Upper lobe of right lung (tissue), 1 donor: ENCODE measurements at places on chromosomes 2 and 18. TPM values are rescaled to one million over a fixed set of nuclear protein-coding genes. Genes with fewer than 3 reads are reported as not detected.

TRIM43 gene
- not detected for total RNA-seq

EFHD1 gene
- 10.7 TPM for total RNA-seq

PCARE gene
- total RNA-seq, result 0.55 TPM

REEP1 gene
- 7.8 TPM for total RNA-seq

KCNG2 gene
- 0.46 TPM for total RNA-seq

NAT8 gene
- total RNA-seq, result not detected

PROC gene
- total RNA-seq, result not detected

AKAIN1 gene
- not detected for total RNA-seq

CCDC141 gene
- 25.7 TPM for total RNA-seq

GRCh38 chr2:219455581-219455980, 20.9 kb downstream of the SPEG start:
- DNase-seq, result no peak

GRCh38 chr2:115285416-115285815, 843.0 kb downstream of the DPP10 start:
- no peak for DNase-seq

GRCh38 chr2:64227603-64228125, 83.4 kb upstream of the PELI1 start:
- no peak for DNase-seq

DNA sequence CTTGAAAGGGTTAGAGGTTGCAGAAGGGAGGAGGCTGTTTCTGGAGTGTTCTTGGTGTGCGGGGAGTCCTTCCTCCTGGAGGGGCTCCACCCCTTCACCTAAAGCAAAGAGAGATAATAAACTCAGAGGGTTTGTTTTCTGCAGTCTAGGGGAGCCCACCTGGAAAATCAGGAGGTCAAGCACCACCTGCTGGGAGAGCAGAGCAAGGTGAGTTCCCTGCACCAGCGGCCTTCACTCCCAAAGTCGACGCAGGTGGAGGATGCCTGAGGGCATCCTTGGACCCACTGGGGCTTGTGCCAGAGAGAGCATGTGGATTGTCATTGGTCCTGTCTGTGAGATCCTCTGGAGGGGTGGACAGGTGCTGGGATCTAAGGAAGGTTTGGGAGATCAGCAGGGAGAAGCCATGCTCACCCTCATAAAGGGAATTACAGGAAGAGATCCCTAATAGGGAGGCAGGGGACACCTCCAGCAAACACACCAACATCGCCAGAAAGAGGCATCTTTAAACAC, 116.7 kb downstream of the KCNF1 start:
- no peak for DNase-seq

DNA sequence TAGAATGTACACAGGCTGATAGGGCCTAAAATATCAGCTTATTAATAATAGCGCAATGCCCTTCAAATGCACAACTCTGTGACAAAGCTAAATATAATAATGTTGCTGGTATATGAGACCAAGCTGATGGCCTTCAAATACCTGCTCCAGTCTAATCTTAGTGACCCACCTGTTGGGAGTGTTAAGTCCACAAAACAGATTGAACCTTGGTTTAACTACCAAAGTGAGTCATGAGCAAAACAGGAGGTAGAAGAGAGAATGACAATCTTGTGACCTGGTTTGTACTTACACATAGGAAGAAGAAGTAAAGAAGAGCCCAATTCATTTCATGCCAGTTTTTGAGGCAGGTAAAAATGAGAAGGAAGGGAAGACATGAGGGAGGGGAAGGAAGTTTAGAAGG, 295.0 kb downstream of the NR4A2 start:
- DNase-seq, result no peak

DNA sequence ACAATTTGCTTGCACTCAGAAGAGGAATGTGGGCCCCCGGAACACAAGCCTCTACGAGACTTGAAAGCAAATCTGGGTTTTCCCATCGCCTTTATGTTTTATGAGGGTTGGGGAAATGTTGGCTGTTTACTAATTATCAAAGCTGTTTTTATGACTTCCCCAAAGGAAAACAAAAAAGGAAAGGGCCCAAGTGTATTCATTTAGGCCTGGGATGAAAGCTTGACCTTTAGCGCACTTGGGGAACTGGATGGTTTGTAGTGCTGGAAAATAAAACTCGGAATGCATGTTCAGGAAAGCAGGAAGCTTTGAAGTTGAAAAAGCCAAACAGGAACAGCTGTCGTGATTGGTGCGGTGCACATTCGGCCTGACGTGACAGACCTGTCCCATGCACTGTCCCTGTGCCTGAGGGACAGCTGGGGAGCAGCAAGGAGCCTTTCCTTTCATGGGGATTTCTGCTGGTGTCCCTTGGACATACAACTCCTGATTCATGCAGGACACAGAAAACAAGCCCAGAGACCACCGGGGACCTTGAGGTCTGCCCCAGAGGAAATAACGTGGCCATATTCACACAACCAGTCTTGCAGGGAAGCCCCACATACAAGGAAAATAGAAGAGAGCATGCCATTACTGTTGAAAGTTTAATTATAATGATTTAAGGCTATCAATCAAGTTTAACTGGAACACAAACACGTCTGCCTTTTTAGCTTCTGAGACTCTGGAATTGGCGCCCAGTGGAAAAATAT, 169.7 kb upstream of the APCDD1 start:
- DNase-seq, result no peak

- DNase-seq, result no peak
Measured at GRCh38 chr18:24016643-24017042, 2.1 kb downstream of the TTC39C start.

DNA sequence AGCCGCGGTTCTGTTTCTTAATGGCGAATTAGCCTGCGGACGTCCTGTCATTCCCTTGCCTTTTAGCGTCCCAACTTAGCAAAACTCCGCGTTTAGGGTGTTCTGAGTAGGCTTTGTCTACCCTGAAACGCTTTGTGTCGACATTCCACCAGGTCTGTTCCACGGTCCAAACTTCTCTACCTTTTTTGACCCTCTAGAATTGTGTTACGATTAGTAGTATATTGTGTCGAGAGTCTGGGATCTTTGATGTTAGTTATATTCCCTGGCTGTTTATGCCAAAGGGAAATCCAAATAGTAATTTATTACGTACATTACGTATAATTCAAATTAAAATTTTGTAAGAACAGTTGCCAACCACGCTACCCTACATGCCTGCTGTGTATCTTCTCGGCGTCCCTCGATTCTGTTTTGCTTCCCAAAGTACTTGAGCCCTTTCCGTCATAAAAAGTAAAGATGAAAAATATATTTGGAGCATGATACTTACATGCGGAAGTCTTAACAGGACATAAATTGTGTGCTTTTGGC, 495 bp upstream of the TTC32 start:
- DNase-seq, result no peak

GRCh38 chr2:106358521-106358920, 109.7 kb downstream of the RGPD3 start:
- no peak for DNase-seq

- DNase-seq, result no peak
Measured at GRCh38 chr2:142594935-142595334, 282.5 kb upstream of the KYNU start.
